ENCODE measurements at places on chromosomes 3 and 15.

DNA sequence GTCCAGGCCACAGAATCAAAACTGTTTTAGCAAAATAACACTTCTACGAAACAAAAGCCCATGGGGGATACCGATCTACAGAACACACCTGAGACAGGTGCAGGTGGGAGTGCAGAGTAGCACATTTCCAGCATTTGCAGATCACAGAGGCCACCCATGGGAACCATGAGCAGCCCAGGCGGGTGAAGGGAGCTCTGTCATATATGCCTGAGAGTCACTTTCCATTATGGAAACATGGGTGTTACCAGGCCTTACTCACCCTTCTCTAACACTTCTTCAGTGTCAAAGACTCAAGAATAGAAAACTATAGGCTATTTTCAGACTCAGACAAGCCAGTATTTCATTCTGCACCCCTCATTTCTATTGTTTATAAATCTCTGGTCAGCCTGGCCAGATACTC lies 3.5 kb downstream of the PLA1A start:
- no peak for DNase-seq

DNA sequence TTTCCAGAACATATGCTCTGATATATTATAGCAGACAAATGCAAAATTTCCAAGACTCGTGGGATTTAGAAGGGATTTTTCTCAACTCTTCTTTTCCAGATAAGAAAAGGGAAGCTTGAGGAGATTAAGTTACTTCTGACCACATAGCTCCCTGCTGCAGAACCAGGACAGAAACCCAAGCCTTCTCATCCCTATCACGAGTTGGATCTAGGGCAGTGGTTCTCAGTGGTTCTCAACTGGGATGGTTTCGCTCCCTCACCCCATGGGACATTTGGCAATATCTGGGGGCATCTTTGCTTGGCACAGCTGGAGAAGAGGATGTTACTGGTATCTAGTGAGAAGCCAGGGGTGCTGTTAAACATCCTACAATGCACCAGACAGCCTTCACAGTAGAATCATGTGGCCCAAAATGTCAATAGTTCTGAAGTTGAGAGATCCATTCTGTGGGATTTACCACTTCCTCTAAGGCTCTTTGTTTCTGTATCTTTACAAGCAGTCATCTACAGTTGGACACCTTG lies 64.2 kb downstream of the LIPC start:
- no peak for DNase-seq

DNA sequence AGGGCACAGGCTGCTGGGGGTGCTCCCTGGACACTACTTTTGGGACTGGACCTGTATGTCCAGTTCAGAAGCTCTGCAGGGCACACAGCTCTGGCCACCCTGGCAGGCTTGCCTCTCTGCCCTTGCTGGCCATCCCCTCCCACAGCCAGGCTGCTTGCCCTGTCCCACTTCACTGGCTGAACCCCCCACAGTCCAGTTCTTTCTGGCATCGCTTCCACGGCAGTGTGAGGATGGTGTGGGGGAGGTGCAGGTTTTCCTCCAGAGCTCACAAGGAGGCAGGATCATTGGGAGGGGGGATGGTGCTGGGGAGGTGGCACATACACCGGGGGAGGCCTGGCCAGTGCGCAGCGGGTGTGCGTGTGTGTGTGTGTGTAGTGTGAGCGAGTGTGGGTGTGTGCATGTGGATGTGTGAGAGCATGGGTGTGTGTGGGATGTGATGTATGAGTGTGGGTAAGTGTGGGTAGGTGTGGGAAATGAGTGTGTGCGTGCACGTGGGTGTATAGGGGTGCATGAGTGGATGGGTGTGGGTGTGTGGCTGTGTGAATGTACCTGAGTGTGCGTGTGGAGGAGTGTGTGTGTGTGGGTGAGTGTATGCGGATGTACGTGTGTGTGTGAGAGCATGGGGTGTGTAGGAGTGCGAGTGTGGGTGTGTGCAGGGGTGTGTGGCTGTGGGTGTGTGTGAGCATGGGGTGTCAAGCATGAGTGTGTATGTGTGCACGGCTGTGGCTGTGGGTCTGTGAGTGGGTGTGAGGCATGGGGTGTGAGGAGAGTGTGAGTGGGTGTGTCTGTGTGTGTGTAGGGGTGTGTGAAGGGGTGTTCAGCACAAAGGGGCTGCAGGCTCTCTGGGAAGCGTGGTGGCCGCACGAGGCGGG lies 155.2 kb downstream of the NSMCE3 start:
- no peak for DNase-seq

- DNase-seq = no peak
Observed at GRCh38 chr3:76930712-76931111, 109.2 kb upstream of the ROBO2 start.

DNA sequence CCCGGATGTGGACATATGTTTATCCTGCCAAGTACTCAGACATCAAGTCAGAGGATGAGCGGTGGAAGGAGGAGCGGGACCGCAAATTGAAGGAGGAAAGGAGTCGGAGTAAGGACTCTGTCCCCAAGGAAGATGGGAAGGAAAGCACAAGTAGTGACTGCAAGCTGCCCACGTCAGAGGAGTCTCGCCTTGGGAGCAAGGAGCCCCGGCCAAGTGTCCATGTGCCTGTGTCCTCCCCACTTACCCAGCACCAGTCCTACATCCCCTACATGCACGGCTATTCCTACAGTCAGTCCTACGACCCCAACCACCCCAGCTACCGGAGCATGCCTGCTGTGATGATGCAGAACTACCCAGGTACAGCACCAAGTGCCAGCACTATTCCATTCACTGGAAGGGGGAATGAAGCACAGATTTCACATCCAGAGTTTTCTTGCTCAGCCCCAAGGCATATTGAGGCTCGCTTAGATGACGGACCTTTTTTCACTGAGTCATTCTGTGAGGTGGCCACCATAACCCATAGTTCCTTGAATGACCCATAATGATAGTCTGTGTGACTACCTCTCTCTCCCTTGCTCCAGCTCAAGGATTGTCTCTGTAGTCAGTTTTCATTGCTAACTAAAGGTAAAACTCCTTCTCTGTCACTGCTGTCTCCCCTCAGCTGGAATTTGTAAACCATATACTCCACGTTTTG lies 97.1 kb downstream of the RBPMS2 start:
- no peak for DNase-seq

DNA sequence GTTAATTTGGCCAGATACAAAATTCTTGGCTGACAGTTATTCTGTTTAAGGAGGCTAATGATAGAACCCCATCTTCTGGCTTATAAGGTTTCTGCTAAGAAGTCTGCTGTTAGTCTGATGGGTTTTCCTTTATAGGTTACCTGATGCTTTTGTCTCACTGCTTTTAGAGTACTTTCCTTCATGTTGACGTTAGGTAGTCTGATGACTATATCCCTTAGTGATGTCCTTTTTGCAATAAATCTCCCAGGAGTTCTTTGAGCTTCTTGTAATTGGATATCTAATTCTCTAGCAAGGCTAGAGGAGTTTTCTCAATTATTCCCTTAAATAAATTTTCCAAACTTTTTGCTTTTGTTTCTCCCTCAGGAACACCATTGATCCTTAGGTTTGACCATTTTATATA lies 114.1 kb upstream of the CDIN1 start:
- DNase-seq = no peak

DNA sequence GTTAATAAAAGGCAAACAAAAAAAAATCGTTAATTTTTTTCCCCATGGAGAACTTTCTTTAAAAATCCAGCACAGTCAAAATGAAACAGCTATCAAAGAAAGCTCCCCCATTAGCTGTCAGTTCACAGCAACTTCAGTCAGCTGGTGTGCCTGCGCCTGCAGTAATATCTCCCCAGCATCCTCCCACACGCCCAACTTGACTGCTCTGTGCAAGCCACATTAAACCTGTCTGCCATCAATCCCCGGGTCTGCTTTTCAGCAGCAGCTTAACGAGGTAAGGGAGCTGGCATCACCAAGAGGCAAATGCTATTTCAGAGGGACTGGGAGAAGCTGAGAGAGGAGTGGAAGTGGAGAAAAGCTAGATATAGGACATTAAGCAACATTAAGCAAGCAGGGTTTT lies 337.5 kb downstream of the GAP43 start:
- DNase-seq = no peak

DNA sequence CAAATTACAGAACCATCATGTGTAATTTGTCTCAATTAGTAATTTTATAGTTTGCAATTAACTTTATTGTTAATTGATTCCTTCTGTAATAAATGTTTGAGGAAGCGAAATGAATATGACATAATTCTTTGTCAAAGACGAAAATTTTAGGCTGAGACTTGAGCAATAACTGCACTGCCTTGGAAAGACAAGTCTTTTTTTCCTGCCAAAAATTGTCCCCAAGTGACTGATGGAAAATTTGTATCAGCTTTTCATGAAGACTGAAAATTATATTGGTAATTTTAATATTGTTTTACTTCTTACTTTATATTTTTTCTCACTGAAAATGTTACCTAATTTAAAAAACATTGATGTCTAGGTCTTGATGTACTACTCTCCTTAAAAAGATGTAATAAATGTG lies 622.6 kb downstream of the NLGN1 start:
- DNase-seq = no peak

- DNase-seq = no peak
Observed at GRCh38 chr3:150850191-150850590, 55.0 kb downstream of the MINDY4B start.

DNA sequence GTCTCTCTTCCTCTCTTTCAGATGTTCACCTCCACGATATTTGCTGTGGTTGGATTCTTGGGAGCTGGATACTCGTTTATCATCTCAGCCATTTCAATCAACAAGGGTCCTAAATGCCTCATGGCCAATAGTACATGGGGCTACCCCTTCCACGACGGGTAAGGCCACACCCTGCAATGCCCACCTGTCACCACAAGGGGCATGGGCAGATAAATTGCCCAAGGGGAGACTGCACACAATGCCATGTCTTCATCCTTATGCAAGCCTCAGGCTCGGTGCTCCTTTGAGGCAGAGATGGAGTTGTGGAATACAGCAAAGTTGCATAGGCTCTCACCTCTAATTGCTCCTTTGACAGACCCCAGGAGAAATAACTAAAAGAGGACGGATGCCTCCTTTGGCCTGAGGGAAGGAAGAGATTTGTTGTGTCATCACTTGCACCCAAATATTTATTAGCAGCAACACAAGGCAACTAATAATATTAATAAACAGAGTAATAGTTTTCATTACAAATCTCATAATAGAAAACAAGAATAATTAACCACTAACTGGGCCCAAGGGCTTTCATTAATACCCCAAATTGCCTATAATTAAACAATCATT lies 13.2 kb downstream of the TM4SF4 start:
- DNase-seq = no peak

DNA sequence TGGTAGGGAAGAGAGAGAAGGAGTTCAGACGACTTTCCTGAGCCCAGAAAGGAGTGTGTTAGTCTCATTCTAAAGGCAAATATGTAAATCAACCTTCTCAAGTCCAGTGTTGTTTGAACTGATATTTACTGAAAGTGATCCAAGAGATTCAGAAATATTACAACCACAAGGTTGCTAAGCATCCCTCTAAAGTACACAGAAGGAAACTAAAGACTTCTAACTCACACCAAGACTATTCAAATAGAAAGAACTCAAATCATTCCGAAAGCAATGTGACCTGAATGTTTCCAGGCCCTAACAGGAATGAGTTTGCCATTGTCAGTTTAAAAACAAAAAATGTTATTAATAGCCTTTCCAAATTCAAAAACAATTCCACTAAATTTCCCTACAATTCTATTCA lies 56.9 kb upstream of the VGLL3 start:
- DNase-seq = no peak

- DNase-seq = no peak
Observed at GRCh38 chr15:42045211-42045615, 24.4 kb upstream of the PLA2G4E start.

DNA sequence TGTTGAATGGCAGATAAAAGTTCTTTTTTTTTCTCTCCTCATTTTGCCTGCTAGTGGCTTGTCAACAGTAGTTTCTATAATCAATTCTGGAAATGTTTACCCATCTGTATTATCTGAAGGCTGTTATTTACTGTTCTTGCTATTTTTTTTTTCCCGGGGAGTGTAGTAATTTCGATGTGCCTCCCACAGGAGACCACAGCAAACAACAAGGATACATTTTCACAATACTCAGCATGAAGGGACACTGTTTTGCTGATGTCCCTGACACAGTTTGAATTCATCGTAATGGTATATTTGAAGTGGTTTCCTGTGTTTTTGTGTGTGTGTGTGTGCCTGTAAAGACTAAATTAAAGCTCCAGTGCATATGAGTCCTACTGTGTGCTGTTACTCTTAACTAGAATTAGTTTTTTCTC lies 92.1 kb upstream of the ICE2 start:
- no peak for DNase-seq

DNA sequence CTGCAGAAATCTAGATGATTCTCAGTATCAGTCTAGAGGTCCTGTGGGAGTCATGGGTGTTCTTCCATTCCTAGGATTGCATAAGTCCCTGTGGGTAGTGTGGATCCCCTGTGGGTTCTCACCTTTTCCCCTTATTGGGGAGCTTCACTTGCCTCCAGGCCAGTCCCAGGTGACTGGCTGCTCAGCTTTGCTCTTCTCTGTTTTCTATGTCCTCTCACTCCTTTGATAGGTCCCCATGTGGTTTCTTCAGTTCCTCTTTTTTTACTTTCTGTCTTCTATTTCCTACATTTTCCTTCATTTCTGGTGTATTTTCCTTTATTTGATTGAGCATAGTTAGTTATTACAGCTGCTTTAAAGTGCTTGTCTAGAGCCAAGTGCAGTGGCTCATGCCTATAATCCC lies 10.9 kb downstream of the TEX55 start:
- no peak for DNase-seq

GRCh38 chr3:167172377-167172776 lies 207.7 kb downstream of the ZBBX start:
- no peak for DNase-seq

DNA sequence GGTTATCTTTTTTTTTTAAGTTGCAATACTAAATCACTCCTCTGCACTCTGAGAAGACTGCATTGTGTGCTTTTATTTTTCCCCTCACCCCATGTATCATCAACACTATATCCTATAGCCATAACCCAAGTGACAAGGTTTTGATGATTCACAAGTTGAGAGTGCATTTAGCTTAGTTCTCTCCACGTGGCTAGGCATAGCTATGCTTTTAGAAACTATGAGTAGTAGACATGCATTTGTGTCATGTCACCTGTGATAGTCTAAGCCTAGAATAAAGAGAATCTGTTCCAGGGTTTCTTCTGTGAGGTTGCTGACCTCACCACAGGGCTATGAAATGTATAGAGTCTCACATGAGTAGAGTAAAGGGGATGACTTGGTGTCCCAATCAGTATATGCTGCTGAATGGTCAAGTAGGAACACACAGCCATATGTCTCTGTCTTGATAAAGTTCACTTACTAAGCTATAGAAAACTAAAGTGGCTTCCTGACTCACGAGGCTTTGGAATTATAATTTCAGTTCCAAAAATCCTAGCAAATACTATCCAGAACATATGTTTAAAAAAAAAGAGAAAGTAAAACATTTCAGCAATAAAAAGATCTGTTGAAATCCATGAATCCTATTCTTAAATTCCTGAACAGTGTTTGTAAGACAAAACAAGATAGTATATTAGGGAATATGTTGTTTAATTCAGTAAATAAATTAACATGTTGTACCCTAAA lies 206.3 kb downstream of the LSAMP start:
- no peak for DNase-seq

GRCh38 chr3:124563376-124563775 lies 166.9 kb upstream of the UMPS start:
- no peak for DNase-seq

GRCh38 chr3:44954304-44954703 lies 21.7 kb downstream of the ZDHHC3 start:
- no peak for DNase-seq
